Naive thymus-derived CD4-positive, alpha-beta T cell (primary cell): ENCODE measurements at places on chromosomes 2 and 18. TPM values are rescaled to one million over a fixed set of nuclear protein-coding genes. Genes with fewer than 3 reads are reported as not detected.

DNA sequence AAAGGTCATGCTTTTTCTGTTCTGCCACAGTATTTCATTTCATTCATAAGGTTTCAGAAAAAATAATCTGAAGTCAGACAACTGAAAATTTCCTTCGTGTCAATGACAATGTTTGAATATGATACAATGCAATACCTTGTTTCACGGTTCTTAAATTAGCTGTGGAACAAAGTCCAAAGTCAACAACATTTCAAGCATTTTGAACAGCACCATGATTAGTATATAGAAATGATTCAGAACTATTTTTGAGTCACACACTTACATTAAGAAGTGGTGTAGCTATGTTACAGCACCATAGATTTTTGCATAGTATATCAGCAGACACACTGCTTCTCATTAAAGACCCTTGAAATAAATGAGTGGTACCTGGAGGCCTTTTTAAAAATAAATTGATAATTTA is 178.3 kb upstream of the DSEL start:
- no peak for DNase-seq

DNA sequence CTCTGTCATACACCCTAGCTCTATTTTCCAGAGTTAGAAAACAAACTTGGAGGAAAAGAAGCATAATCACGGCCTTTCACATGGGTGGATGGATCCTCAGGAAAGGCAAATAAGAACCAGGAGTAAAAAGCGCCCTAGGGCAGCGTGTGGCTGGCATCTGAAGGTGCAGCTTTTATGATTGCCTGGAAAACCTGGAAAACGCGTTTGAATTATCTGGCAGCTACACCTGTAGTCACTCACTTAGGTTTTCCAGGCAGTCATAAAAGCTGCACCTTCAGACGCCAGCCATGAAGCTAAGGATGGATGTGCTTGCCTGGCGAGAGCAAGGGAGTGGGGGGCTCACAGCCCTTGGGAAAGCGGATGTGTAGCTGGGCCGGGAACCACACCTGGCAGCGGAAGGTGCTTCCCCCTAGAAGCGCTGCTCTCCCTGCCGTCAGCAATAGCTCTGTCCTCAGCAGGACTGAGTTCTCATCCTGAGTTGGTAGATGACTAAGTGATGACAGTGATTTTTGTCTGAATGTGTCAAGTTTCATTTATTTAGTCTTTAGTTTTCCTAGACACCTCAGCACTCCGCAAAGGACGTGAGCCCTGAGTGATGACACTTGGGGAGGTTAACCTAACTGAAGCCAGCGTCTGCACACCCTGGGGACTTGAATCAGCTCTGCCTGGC is 82.0 kb downstream of the DCDC2C start:
- no peak for DNase-seq

Gene ABCB6
- total RNA-seq = 4.1 TPM

DNA sequence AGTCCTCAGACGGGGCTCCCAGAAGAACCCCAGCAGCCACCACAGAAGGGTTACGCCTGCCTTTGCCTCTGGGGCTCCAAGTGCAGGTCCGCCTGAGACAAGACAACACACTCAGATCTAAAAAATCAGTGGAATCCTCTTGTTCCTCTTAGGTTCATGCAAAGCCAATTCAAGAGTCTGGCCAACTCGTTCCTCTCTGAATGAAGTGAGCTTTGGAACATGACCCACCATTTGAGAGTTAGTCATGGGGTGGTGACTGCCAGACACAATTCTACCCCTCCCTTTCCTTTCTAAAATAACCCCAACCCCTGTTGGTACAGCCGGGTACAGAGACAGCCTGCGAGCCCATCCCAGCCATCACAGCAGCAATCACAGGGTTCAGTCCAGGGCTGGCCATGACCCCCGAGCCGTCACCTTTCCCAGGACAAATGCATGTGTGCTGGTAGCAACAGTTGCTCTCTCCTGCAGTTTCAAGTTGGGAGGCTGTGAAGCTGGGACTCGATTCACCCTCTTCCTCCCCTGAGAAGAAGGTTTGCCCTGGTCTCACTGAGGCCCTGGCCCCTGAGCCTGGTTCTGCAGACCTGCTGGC is 183.1 kb upstream of the SH3BP4 start:
- no peak for DNase-seq

GRCh38 chr2:31347750-31348149 is 66.8 kb downstream of the XDH start:
- DNase-seq = no peak

DNA sequence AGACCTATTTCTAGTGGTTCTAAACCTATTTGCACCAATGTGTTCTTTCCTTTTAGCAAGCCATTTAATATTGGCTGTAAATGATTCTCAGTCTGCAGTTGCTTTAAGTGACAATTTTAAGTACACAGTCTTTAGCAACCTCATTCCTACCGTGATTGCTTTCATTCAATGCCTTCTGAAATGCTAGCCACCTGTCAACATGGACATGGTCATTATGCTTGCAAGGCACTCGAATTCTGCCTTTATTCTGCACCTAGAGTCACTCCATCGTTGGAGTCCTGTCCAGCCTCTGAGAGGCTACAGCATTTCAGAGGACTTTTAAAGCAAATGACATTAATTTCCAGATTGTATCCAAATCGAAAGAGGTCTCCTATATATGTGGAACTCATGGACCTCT is 115.1 kb downstream of the IRS1 start:
- no peak for DNase-seq

Gene HTR2B
- not detected in 2 replicates for total RNA-seq

- DNase-seq = no peak
Measured at GRCh38 chr2:233147829-233148167, 87.7 kb downstream of the INPP5D start.

Gene POMC
- total RNA-seq = 7.7 TPM

Gene CNGA3
- not detected for total RNA-seq

DNA sequence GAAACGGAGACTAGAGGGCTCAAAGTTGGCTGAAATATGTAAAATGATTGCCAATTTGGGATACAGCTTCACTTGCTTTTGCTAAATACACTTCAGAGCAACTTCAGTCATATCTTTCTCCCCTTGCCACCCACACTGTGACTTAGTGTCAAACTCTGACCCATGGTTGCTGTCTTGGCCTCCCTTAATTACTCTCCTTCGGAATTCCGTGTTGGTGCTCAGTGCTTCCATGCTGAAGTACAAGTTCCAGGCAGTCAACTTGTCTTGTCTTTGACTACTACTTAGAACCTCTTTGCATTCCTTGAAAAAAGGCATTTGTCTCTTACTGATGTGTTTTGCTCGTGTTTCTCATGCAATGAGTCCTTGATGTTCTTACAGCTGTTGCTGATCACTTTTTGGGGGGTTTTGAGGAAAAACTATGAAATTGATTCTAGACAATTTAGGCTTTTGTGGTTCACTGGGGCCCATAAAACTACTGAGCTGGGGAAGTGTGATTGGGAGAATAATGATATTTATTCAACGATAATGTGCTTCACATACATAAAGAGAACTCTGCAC is 146.0 kb downstream of the UBE2E3 start:
- DNase-seq = no peak

GRCh38 chr18:65750389-65751154 is at the start of gene CDH7:
Gene CDH7, plus strand, starts transcription at chr18:65751012. Its CDS starts 11,831 bp downstream, at chr18:65762843.
- no peak for DNase-seq

Gene ZEB2
- total RNA-seq = 4.6 and 6.4 TPM in 2 replicates

DNA sequence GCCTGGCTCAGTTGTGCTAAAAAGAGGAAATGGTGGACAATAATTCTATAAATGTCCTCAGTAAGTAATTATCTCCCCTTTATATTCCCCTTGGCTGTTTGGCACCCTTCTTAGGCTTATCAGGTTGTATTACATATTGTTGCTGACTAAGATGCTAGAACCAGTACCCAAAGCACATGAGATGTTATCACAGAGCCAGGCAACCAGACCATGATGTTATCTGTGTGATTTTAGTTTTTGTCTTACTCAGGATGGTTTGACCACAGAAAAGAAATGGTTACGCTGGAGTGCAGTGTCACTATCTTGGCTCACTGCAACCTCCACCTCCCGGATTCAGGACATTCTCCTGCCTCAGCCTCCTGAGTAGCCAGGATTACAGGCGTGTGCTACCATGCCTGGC is 15.2 kb downstream of the R3HDM1 start:
- DNase-seq = no peak

DNA sequence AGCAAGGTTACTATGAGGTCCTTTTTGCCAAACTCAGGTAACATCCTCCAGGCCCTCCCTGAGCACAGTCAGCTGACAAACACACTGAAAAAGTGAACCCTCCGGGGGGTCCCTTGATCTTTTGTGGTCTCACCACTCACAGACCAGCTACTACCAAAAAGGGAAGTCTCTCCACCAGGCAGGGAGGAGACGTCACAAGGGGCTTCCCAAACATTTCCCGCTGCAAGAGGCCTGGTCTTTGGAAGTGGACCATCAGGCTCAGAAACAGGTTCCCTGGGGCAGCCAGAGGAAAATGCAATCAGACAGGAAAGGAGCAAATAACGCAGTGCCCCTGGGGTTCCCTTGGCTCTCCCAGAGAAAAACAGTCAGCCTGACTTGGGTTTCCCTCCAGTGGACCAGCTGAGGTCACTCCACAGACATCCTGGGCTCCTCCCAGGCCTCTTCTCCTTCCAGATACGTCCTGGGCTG is 38.7 kb upstream of the POMC start:
- no peak for DNase-seq

GRCh38 chr2:46569766-46570165 is 90.4 kb downstream of the TMEM247 start:
- no peak for DNase-seq

Gene GAD1
- not detected for total RNA-seq

DNA sequence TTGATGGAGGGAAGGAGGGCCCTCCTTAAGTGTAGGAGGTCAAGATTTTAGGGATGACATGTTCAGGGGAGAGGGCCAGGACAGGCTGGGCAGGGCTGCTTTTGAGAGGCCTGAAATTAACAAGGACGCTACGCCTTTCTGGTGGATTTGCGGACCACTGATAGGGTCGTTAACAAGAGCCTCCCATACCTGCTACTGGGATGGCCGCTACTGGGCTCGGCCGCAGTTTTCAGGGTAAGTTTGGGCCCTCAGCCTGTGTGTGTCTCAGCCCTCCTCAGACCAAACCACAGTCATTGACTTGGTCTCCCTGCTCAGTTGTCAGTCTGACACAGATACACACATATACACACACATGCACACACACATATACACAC is 180.9 kb downstream of the SMAD2 start:
- DNase-seq = no peak

DNA sequence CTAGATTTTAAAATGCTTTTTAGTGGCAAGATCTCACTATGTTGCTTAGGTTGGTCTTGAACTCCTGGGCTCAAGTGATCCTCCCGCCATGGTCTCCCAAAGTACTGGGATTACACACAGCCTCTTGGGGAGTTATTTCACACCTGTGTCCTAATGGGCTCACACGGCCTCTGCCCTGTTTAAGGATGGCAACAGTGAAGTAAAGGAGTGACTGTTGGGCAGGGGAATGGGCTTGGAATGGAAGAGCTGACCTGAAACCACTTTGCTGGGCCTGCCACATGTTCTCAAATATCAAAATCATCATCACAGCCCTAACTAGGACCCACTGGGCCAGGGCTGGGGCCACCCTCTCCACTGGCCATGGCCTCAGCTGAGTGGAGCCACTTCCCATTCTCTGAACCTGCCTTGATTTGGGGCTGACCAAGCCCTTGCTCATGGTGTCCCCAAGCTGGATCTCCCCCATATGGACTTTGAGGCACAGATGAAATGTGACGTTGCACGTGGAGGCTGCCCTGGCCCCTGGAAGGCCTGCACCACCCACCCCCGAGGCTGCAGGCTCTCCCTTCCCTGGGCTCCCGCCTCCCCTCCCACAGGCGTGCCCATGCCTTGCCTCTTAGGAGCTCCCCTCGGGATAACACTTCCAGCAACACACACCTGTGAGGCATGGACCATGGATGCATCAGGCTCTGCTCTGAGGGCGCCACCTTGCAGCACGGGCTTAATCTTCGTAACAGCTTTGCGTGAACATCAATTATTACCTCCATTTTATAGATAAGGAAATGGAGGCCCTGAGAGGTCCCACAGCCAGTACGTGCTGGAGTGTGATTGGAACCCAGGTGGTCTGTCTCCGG is 71.8 kb upstream of the SMAD7 start:
- DNase-seq = no peak

GRCh38 chr2:101160454-101160853 is 9.3 kb upstream of the TBC1D8 start:
- DNase-seq = no peak

DNA sequence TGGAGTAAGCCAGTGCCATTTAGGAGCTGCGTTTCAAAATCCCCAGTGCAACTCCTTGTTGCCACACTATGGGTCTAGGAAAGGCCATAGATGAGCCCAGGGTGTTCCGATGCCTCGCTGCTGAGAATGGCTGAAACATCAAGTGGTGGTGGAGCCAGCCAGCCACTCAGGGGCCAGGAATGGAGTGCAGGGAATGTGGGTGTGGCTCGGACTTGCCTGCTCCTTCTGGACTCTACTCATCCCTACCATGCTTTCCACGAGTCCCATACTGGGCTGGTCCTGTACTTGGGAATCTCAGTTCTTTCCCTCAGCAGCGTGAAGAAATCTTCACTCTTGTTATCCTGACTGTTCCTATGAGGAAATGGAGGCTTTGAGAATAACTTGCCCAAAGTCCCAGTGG is 143.5 kb downstream of the INSIG2 start:
- DNase-seq = no peak
